Kasumi-1 (cell line): ENCODE measurements at places on chromosomes 2 and 18.

DNA sequence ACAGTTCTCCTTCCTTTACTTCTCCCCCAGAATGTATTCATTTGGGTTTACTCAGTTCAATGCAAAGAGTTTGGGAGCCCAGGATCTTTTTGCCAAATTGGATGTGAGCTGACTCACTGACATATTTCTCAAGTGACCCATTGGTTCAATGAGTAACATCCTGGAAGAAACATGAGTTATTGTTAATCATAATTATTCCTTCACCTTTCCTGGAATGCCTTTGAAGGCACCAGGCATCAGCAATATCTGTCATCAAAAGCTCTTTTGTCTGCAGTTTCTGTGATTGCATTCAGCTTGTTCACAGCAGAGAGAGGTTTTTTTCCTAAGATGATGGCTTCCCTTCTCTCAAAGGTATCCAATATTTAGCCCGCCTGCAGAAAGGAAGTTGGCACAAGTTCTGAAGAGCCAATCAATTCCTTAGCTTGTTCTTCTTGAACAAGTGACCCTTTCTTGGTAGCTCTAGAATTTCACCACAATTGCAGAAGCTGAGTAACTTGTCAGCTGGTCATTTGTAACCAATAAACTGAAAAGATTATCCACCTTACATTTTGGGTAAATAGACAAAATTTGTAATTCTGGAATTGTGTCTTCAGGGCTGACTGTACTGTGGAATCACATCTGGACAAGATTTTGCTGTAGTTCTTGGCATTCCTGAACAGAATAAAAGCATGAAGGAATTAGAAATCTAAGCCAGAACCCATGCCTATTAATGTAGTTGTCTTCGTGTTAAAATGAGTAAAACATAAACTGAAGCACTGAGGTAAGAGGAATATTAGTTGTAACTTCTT, 72.2 kb upstream of the TMEM17 start:
- DNase-seq = no peak

DNA sequence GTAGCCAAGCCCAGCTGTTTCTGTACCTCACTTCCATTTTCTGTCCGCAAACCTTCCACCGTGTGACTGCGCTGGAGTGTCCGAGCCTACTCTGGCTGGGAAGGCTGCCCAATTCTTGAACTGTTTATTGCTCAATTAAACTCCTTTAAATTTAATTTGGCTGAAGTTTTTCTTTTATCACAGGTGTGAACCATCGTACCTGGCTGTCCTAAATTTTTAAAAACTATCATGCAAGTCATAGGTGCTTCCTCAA, 6.2 kb upstream of the RNU2-63P start:
- no peak for DNase-seq

DNA sequence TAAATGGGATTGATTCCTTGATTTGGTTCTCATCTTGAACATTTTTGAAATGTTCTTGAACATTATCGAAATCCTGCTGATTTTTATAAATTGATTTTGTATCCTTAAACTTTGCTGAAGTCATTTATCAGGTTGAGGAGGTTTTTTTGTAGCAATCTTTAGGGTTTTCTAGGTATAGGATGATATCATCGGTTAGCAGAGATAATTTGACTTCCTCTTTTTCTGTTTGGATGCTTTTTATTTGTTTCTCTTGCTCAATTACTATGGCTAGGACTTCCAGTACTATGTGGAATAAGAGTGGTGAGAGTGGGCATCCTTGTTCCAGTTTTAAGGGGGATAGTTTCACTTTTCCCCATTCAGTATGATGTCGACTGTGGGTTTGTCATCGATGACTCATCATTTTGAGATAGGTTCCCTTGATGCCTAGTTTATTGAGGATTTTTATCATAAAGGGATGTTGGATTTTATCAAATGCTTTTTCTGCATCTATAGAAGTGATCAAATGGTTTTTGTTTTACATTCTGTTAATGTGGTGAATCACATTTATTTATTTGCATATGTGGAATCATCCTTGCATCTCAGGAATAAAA, 201.5 kb upstream of the ZSWIM2 start:
- DNase-seq = no peak

DNA sequence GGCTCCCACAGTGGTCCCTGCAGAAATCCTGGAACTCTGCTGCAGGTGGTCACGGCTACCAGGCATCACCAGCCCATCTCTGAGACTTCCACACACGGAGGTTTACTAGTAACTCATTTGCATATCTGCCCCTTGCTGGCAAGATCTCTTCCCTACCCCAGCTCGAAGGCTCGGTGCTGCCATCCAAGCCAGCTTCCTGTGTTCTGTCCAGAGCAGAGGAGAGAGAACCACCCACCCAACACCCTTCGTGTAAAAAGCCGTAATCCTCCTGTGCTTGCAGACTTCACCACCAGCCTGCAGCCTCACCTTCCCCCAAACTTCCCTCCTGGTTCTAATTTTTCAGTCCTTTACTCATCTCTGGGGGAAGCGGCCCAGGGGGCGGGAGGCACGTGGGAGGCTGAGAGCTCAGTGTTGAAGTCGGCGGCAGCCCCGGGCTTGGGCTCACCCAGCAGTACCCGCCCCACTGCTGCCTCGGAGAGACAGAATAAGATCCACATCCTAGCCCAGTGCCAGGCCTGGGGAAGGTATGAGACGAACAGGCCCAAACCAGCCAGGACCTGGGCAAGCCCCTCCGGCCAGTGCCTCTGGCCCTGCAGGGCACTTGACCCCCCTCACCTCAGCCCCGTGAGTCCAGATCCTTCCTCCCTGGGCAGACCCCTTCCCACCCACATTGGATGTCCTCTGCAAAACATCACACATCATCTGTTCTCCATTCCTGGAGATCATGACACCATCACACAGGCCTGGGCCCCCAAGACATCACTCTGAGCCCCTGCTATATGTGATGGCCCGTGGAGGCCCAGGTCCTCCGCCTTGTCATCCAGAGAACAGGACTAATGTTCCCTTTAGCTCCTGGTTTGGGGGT, 145.8 kb upstream of the ID2 start:
- DNase-seq = peak; percentile 52

DNA sequence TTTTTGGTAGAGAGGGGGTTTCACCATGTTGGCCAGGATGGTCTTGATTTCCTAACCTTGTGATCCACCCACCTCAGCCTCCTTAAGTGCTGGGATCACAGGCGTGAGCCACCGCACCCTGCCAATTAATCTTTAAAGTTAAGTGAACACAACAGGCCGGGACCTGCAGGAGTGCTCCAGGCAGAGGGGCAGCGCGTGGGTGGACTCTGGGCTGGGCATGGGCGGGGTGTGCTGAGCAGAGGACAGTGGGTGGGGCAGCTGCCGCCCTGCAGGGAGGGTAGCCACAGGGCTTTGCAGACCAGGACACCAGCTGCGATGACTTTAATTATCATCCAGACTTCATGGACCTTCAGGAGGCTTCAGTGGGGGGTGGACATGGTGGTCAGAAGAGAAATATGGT, 8.8 kb upstream of the GPR148 start:
- no peak for DNase-seq

DNA sequence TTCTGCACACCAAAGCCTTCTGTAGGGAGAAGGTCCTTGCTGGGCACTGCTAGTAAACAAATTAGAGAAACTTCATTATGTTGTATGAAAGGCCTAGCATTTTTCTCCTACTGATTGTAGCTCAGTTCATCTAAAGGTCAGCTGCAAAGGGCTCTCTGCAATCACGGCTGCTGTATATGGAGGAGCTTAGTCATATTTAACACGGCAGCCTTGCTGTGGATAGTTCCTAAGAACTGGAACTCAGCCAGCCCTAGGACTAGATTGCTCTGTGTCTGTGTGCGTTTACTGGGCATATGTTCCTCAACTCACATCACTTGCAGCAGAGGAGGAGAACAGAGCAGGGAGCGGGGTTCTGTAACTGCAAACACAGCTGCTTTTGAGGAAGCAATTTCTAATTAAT, 1103.9 kb upstream of the KLHL29 start:
- DNase-seq = peak; percentile 47

- DNase-seq = no peak
Observed at GRCh38 chr2:221914334-221914880, 342.3 kb upstream of the EPHA4 start.

DNA sequence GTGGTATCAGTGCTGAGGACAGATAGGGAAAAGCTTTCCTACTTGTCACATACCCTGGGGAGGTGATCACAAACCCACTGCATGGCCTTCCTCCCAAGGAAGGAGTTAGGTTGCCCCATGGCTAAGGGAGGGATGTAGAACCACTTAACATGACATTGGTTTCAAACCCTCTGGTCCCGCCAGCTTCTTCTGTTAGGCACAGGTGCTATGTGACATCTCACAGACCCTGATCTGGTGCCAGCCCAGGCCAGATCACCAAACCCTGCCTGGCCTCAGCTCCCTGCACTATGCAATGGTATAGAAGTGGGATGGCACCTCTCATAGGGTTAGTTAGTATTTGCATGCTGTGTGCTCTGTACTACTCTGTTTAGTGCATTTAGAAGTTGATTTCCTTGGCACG, 58.0 kb downstream of the TCF7L1 start:
- DNase-seq = no peak

DNA sequence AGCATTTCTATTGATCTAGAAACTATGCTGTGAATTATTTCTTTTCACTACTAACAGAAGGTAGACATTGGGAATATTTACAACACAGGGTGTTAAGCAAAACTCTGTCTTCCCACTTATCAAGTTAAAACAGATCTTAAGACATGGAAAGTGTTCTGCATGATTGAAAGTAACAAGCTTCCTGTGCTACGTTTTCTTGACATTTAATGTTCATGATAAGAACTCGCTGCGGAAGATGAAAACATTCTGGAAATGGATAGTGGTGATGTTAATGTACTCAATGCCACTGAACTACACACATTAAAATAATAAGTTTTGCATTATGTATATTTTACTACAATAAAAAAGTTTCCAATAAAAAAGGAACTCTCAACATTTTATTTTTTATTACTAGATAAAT, 74.4 kb upstream of the SCN7A start:
- DNase-seq = no peak

GRCh38 chr2:59926731-59927130, 626.7 kb downstream of the BCL11A start:
- DNase-seq = no peak

GRCh38 chr2:82023710-82024109, 1719.2 kb upstream of the LRRTM1 start:
- DNase-seq = no peak

- no peak for DNase-seq
Observed at GRCh38 chr2:241641631-241642030, 4.1 kb downstream of the ATG4B start.

GRCh38 chr18:64401268-64402060, 252.6 kb upstream of the LINC00305 start:
- no peak for DNase-seq

- no peak for DNase-seq
Observed at GRCh38 chr2:151085181-151085611, 176.5 kb downstream of the RBM43 start.

DNA sequence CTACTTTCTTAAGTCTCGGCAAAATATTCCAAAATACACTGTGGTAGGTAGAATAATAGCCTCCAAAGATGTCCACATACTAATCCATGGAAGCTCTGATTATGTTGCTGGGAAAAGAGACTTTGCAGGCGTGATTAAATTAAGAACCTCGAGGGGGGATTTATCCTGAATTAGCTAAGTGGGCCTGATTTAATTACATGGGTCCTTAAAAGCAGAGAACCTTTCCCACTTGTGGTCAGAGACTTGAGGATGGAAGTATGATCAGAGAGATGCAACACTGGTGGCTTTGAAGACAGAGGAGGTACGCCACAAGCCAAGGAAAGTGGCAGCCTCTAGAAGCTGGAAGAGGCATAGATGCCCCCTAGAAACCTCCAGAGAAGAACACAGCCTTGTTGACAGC, 2.8 kb downstream of the DYM start:
- no peak for DNase-seq

GRCh38 chr2:28352610-28353195, 40.0 kb upstream of the FOSL2 start:
- DNase-seq = no peak

- no peak for DNase-seq
Observed at GRCh38 chr2:41084321-41084720, 632.4 kb upstream of the SLC8A1 start.

DNA sequence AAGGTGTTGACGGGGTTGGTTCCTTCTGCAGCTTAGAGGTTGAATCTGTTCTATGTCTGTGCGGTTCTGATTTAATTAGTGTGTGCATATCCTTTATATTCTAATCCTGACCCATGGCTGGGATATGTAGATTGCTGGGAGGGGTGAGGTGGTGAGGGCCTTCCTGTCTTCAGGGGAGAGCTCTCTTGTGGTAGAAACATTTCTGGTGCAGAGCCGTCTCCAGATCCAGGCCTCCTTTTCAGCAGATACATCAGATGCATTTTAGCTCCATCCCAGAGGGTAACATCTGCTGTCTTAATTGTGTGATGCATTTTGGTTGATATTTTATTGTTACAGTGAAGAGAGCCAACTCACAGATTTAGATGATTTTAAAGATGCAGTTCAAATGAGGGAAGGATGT, 227.8 kb downstream of the AGAP1 start:
- DNase-seq = no peak

- no peak for DNase-seq
Observed at GRCh38 chr2:194730266-194730665, 926.8 kb upstream of the SLC39A10 start.

DNA sequence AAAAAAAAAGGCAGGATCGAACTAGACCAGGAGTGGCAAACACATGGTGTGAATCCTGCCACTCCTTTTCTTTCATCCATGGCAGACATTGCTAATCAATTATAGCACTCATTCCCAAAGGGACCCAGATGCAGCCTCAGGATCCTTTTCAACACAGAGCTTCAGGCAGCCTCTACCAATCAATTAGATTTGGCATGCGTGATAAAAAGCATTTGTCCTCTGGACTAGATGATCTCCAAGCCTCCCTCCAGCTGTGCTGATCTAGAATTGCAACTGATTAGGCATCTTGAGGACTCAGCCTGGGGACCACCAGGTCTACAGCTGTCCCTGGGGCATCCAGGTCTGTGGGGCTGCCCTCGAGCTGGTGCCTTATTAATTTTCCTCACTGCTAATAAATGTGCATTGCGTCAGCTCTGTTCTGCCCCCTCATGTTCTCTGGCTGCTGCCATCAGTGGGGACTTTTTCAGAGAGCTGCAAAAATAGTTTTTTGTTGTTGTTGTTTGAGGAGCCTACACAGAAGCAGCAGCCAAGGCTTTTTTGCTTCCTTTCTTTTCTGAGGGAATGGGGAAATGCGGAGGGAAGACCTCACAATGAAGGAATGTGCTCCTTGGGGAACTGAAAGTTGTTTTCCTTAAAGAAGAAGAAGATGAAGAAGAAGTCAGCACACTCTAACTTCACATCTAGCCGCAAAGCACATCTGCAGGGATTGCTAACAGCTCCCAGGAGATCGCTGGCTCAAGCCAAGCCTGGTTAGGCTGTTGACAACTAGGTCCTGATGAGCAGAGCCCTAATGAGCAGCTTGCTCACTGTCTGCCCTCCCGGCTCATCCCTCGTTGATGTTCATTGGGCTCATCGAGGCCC, 8.8 kb upstream of the ATOH8 start:
- DNase-seq = no peak

DNA sequence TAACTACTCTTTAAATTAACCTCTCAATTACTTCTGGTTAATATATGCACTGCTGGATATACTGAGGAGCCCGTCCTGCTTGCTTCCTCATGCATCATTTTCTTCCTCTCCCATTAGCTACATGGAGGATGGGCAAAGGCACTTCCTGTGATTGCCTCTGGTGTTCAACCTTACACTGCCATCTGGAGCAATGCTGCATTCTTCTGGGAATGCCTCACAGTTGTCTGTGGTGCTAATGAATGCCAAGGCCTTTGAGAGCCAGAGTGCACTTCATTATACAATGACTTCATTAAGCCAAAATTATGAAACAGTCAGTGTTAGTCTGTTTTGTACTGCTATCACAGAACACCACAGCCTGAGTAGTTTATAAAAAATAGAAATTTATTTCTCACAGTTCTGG, 134.8 kb upstream of the DOCK10 start:
- no peak for DNase-seq

GRCh38 chr2:237431837-237432236, 17.9 kb upstream of the COL6A3 start:
- no peak for DNase-seq
